ENCODE measurements at places on chromosomes 12 and 14.

GRCh38 chr12:131441060-131441396 lies 269.9 kb upstream of the SFSWAP start:
- DNase-seq = no peak

DNA sequence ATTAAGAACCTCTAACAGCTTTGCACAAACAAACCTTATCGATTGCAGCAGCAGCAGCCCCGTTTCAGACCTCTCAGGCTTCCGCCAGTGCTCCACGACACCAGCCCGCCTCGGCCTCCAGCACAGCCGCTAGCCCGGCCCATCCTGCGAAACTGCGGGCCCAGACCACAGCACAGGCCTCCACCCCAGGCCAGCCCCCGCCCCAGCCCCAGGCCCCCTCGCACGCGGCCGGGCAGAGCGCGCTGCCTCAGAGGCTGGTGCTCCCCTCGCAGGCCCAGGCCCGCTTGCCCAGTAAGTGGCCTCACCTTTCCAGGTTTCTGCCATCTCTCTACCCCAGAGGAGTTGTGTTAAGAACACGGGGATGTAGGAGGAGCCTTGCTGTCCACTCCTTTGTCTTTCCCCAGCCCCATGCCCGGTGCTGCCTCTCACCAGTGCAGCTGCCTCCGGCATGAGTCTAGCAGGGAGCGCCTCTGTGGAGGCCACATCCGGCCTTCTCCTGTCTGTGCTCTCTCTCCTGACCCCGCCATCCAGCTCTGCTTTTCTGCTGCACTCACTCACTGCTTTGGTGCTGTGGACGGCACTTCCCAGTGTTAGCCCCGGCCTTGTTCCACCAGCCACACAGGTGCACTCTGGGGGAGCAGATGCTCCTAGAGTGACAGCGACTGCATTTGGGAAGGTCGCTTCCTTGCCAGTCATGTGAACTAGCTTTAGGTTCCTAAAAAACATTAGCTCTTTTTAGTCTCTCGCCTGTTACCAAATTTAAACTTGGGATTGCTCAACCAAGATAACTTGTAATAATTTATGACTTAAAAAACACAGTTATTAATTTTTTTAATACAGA lies 71.5 kb downstream of the EP400 start:
- no peak for DNase-seq

DNA sequence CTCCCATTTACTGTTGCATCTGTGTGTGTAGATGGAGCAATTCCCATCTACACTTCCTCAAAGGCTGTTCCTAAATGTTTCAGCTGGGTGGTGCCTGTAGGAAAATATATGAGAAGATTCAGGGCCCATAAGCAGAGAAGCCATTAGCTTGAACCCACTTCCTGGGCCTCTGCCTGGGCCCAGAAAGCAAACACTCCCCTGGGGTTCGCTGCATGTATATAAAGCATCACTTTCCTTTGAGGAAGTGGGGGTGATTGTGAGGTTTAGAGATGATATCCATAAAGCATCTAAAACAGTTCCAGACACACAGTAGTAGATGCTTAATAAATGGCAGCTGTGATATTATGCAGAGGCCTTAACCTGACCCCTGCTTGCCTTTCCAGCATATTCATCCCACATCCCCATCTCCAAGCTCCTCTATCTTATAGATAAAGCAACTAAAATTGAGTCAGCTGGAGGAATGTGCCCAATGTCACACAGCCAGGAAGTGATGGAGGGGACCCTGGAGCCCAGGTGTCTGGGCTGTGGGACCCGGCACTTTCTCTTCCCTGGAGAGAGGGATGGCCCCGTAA lies 280.0 kb upstream of the CRY1 start:
- DNase-seq = no peak

- DNase-seq = no peak
Measured at GRCh38 chr12:126492181-126492580, 1426.9 kb downstream of the AACS start.

GRCh38 chr14:50542941-50543418 lies 10.6 kb upstream of the MAP4K5 start:
- DNase-seq = no peak

DNA sequence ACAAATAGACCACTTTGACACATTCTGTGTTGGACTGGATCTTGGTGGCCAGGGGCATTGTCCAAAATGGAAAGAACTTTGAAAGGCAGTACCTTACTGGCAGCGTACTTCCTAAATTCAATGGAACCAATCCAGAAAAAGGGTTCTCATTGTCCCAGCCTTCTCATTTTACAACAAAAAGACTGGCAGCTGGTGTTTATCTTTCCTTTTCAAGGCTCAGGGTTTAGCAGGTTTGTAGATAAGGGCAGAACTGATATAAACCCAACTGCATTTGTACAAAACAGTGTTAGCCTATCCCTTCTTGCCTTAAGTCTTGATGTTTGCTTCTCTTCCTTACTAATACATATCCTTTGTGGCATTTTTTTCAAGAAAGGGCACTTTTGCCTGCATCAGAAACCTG lies 7.7 kb downstream of the THAP2 start:
- no peak for DNase-seq

DNA sequence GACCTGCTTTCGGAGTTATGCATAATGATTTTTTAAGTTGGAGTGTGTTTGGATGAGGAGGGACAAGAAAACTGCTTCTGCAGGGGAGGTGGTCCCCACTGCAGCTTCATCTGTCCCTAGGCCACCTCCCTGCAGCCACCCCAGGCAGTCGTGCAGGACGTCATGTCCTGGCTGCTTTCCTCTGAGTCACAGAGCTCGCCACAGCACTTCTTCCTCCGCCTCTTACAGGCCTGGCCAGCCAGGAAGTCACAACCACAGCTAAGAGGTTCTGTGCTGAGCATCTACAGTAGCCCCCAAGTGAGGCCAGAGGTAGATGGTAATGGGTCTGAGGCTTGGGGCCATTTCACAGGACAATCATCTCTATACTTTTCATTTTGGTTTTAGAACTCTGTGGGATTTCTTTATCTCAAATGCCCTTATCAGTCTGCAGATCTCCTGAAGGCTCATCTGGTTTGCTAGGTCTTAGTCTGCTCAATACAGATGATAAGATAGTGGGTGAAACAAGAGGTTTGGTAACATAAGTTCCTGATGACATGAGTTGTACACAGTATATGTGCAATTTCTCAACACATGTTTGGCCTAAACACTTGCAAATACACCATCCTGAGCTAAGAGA lies 106.4 kb downstream of the ARF6 start:
- DNase-seq = peak; percentile 45

- DNase-seq = peak; percentile 60
Measured at GRCh38 chr12:116718655-116719454, 19.0 kb downstream of the SPRING1 start.

DNA sequence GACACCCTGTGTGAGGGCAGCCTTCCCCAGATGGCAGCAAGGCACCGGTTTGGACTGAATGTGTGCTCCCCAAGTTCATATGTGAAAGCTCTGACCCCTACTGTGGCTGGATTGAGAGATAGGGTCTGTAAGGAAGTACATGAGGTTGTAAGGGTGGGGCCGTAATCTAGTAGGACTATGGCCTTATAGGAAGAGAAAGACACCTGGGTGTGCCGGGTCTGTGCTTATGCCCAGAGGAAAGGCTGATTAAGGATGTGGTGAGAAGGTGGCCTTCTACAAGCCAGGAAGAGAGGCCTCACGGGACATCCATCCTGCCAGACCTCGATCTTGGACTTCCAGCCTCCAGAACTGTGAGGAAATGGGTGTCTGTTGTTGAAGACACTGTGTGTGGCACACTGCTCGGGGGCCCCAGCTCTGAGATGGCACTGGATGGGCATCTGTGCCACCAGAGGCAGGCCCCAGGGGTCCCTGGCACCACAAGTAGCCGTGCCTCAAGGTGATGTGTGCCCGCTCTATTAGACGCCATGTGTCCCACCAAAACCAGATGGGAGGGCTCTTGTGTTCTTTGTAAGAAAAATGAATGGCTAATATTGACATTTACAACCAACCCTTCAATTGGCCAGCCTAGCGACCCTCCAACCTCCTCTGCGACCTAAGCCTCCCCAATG lies 22.0 kb downstream of the FGF6 start:
- DNase-seq = no peak

- no peak for DNase-seq
Measured at GRCh38 chr14:98634043-98634820, 637.8 kb downstream of the BCL11B start.

DNA sequence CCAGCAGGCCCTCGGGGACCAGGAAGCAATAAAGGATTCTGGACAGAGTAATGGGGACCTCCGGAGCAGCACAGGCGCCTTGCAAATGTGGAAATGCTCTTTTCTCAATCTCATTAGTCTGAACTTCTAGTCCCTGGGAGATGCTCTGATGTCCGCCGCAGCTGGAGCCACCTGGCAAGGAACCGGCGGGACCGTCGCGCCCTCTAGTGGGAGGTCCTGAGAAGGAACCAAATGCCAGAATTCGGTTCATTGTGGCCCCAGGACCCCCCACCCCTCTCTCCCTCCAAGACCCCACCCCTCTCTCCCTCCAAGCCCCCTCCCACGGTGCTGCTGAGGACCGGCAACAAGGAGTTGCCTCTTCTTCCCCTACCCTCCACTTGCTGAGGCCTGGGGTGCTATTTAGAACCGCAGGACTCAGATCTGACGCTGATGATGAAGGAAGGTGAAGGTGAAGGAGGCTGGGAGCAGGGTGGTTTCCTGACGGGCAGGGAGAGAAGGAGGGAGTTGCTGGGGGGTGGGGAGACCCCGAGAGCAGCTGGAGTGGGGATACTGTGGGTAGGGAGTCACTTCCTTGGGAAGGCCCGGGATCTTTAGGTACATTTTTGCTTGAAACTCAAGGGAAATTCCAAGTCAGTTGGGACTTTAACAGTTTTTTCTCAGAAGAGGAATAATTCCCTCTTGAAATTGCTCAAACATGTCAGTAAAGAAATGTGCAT lies 42.5 kb downstream of the SMIM41 start:
- no peak for DNase-seq

GRCh38 chr14:35387219-35387618 lies 17.3 kb downstream of the NFKBIA start:
- DNase-seq = no peak

DNA sequence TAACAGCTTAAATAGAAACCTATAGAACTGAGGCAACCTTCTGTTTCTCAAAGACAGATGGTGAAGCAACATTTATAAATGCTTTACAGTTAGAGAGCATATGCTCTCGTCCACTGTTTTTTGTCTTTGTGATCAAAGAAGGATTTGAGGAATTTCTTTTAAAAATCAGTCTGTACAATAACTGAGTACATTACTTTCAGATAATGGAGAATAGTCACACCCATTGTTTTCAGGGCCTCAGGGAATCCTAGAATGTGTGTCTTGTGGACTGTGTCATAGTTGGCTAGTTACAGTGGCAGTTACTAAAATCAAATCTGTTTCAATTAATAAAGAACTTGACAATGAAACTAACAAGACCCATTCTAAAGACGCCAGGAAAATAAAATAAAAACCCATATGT lies 107.9 kb downstream of the PRKCH start:
- no peak for DNase-seq

GRCh38 chr14:23653051-23653450 lies 16.9 kb downstream of the DHRS2 start:
- DNase-seq = no peak

DNA sequence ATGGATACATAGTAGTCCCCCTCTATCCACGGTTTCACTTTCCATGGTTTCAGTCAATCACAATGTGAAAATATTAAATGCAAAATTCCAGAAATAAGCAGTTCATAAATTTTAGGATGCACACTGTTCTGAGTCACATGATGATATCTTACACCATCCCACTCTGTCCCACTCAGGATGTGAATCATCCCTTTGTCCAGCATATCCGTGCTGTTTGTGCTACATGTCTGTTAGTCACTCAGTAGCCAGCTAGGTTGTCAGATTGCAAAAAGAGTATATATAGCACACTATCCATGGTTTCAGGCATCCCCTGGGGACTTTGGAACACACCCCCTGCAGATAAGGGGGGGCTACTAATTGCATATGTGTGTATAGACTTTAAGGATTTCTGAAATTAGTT lies 8.1 kb upstream of the NAA30 start:
- DNase-seq = no peak

All from astrocyte of the cerebellum (primary cell).